ENCODE measurements at places on chromosomes 12 and 14.
A peak's percentile ranks its signal among the peaks of the same experiment; 100 is the strongest.

GRCh38 chr12:93043192-93043876 lies 114.2 kb upstream of the EEA1 start:
- DNase-seq, result no peak

DNA sequence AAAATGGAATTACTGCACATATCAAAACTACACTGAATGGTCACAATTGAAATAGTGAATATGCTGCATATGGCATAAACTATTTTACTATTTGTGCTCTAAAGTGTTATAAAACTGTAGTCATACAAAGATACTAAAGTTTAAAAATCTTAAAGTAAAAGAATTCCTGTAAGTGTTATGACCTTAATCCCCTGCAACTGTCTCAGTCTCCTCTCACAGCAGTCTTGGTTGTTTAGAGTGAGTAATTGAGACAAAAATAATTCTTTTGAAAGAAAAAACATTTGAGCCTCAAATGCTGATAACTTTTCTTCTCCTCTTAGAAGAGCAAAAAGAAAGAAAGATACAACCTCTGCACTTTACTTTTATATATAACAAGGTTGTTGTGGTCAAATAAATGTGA lies 99.9 kb downstream of the SYT1 start:
- no peak for DNase-seq

DNA sequence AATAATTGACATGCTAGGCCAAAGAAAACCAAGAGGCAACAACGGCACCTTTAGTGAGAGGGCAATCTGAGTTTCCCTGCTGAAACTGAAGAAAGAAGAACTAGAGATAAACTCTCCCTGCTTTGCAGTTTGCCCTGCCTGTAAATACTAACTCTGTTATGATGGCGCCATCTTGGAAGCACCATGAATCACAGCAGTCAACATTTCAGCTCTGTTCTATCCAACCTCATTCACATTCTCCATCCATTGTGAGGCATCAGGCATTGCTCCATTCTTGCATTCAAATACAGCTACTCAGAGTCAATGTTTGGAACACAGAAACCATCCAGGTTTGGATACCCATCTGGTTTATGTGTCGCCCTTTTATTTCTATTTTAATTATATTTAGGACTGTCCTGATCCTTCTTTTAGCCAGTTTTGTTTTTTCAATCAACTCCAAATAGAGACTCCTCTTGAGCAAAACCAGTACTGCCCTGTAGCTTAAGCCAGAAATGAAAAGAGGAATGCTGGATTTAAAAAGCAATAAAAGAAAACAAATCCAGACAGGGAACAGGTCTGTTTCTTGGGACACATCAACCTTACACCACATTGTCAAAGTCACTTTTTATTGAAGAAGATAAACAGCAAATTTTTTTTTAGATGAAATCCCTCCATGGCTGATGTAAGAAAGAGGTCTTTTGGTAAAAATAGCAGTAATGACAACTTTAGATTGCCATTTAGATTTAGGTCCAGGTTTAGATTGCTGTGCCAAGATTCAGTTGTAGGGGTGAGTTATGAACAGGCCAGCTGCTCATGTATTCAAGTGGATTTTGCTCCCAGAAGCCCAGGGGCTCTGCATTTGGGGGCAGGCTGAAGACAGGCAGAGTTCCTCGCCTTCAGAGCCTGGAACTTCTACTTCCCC lies 33.3 kb upstream of the PPM1A start:
- DNase-seq, result no peak

DNA sequence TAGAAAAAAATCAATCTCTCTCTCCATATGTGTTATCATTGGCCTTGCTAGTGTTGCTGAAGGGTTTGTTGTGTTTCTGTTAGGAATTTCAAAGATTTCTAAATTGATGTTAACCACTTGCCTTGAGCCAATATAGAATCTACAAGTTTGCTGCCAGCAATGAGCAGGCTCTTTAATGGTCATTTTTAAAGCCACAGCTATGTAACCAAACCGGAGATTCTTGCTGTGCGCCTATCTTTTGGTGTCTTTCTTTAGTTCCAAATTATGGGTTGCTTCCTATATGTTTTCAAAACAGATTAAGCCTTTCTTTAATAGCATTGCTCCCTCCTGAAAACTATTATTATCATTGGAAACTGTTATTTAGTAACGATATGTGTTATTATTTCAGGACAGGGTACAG lies 545.7 kb downstream of the DIO2 start:
- no peak for DNase-seq

DNA sequence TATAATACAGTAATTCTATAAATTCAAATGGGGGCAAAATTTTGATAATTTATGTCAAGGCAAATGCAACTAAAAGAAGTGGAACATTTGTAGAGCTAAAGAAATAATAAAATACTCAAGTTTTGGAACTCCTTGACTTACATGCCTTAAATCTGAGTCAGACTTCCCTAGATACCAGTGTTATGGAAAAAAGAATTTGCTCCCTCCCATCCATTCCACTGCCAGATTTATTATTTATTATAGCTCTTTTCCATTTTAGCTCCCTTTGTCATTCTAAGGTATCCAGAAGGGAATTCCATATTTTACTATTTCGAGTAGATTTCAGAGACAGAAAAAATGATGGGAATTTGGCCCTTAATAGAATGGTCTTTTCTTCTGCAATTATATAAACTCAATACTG lies 44.0 kb downstream of the RHOJ start:
- DNase-seq, result peak; percentile 35

- DNase-seq, result no peak
Measured at GRCh38 chr12:124779161-124780141, 84.2 kb downstream of the SCARB1 start.

GRCh38 chr12:62006076-62006732 lies 254.0 kb upstream of the USP15 start:
- DNase-seq, result peak; percentile 22

- no peak for DNase-seq
Measured at GRCh38 chr14:102256716-102257115, 48.2 kb downstream of the MOK start.

- no peak for DNase-seq
Measured at GRCh38 chr12:68334132-68334531, 2.0 kb upstream of the MDM1 start.

DNA sequence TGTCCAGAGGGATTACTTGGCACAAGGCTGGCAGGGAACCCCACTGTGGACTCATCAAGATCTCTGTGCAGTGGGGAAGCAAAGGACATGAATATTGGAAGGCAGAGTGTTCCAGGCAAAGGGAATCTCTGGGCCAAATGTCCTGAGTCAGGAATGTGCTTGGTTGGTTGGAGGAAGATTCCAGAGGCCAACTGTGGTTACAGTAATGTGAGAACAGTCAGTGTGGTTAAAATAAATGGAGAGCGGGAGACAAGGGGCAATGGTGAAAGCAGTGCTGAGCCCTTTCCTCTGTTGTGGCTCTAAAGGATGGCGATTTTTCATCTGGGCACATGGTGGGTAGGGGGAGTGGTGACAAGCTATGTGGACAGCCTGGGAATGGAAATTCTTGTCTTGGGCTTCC lies 948.2 kb downstream of the BCL11B start:
- DNase-seq, result no peak

DNA sequence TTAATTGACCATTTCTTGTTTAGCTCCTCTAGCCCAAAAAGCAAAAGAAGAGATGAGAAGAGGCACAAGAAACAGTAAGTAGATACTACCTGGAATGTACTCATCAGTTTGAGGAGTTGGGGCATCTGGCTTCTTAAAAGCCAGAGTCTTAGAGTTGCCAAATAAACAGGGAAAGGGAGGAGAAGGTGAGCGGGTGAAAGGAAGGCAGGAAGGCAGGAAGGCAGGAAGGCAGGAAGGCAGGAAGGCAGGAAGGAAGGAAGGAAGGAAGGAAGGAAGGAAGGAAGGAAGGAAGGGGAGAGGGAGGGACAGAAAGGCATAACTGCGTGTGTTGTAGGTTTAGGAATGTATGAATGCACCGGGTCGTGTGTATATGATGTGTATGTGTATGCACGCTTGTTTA lies 56.7 kb upstream of the HSPB8 start:
- no peak for DNase-seq

- no peak for DNase-seq
Measured at GRCh38 chr12:34393821-34394150, 371.5 kb downstream of the ALG10 start.

DNA sequence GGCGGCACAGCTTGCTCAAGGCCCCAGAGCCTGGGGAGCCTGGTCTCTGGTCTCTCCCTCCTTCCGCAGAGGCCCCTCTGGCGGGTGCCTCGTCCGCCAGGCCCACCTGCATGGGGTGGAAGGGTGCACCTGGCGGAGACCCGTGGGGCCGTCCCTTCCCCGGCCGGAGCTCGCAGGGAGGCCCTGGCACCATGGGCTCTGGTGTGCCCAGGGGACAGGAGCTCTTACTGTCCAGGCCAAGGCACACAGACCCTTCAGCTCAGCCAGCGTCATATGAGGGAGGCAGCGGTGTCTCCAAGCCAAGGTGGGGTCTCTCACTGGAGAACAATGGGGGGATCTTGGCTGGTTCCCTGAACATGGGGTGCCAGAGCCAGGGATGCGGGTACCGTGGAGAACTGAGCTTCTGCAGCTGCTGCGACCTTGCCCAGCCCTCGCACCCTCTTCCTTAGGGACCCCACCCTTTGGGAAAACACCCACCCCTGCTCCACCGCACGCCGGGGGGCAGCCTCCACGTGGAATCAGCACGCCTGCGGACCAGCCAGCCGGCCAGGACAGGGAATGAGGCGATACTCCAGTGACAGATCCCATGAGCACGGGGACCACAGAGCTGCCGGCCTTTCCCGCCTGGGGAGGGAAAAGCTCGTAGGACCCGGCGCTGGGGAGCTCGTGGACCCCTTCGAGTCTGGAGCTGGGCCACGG lies 25.7 kb upstream of the GALNT9 start:
- DNase-seq, result no peak

- DNase-seq, result no peak
Measured at GRCh38 chr14:92755495-92755894, 7.1 kb upstream of the LGMN start.

- DNase-seq, result no peak
Measured at GRCh38 chr12:4628406-4628805, 20.4 kb downstream of the AKAP3 start.

DNA sequence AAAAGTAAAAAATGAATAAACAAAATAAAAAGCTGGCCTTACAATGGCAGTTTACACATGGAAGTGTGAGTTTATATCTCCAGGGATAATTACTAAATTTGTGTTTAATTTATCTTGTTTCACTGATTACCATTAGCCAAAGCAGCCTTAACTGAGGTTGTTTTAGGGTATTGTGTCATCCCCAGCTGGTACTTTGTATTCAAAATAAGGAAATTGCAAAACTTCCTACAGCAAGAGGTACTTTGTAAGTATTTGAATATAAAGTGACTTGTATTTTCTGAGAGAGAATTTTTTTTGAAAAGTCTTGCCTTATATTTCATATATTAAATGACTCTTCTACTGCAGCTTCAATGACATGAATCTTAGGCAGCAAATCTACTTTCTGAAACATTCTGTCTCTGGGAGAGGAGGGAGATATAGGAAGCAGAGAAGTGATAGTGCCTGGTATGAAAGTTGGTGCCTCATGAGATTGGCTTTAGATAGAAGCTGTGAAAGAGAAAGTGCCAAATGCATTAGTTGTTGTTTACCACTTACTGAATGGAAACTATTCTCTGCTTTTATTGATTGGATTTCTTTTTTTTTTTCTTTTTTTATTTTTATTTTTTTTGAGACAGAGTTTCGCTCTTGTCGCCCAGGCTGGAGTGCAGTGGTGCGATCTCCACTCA lies 6.7 kb downstream of the FNTB start:
- no peak for DNase-seq

DNA sequence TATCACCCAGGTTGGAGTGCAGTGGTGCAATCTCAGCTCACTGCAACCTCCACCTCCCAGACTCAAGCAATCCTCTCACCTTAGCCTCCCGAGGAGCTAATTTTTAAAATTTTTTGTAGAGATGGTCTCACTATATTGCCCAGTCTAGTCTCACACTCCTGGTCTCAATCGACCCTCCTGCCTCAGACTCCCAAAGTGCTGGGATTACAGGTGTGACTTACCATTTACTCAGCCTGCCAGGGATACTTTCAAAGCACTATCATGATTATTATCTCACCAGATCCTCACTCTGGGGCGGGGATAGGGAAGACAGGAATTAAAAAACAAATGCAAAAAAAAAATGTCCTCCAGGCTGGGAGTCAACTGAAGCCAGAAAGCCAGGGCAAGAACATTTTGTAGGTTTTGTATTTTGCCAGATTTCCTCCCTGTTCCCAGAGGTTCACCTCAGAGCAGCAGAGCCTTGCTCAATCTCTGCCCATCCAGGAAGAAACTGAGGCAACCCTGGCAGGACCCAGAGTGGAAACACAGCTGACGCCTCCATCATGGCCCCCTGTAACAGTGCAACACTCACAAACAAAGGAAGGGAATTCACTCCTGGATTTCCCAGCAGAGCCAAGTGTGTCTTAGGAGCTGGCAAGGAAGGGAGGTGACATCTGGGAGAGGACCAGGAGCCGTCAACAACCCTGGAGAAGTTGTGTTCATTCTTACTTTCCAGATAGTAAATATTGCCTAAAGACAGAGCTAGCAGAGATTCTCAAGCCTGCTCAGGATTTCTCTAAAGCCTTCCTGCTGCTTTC lies 73.9 kb downstream of the IRF2BPL start:
- DNase-seq, result no peak

- no peak for DNase-seq
Measured at GRCh38 chr14:78074561-78074960, 95.6 kb upstream of the NRXN3 start.

DNA sequence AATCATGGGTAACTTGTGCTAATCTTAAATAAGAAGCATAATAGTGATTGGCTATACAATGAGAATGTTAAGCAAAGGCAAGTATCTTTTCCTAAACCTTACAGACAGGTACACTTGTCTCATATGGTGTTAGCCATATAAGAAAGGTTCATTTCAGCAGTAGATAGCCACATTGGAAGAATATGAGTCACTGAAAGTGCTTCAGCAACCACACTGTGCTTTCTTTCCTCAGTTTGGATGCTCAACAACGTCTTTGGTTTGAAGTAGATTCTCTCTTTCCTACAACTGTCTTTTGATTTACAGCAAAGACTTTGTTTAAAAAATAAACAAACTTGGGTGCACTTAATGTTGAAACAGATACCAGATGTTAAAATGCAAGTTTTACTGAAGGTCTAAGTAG lies 8.9 kb downstream of the DDHD1 start:
- DNase-seq, result no peak

DNA sequence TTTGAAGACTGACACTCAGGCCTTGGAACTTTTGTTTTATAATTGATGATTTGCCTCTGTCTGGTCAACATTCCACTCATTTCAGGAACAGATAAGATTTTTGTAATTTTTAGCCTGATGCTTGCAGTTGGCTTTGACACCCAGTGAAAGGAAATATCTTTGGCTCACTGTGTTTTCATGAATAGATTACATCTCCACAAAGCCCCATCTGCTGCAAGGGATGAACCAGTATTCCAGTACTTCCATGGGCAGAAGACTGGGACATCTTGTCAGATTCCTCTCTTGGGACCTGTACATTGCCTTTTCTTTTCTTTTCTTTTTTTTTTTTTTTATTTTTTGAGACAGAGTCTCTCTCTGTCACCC lies 28.4 kb downstream of the GSG1 start:
- no peak for DNase-seq

- DNase-seq, result no peak
Measured at GRCh38 chr14:81450100-81450531, 50.0 kb upstream of the STON2 start.
